ENCODE measurements at places on chromosomes 3 and 15.
A peak's percentile ranks its signal among the peaks of the same experiment; 100 is the strongest.

- DNase-seq: no peak
Measured at GRCh38 chr15:41510728-41511127, 2.9 kb downstream of the LTK start.

- no peak for DNase-seq
Measured at GRCh38 chr15:83413054-83413719, 34.0 kb upstream of the SH3GL3 start.

DNA sequence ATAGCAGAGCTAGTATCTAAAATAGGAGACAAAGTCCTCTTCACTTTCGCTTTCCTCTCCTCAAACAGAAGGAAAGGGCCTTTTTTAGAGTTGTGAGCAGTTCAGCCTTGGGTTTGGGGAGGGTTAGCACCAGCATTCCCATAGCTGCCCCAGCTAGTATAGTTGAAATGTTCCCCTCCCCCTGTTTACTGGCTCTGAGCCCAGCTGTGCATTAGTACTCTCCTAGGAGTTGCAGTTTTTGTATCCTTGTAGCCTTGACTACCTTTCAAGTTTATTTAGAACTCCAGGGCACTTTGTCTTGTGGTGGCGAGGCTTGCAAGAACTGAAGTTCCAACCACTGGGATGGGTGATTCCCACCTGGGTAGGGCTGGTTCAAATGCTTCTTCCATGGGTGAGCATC is 245.1 kb upstream of the NAALADL2 start:
- no peak for DNase-seq

- DNase-seq: peak; percentile 13
Measured at GRCh38 chr3:125594581-125595011, 701 bp downstream of the OSBPL11 start.

- DNase-seq: no peak
Measured at GRCh38 chr15:63109920-63110319, 11.7 kb upstream of the LACTB start.

DNA sequence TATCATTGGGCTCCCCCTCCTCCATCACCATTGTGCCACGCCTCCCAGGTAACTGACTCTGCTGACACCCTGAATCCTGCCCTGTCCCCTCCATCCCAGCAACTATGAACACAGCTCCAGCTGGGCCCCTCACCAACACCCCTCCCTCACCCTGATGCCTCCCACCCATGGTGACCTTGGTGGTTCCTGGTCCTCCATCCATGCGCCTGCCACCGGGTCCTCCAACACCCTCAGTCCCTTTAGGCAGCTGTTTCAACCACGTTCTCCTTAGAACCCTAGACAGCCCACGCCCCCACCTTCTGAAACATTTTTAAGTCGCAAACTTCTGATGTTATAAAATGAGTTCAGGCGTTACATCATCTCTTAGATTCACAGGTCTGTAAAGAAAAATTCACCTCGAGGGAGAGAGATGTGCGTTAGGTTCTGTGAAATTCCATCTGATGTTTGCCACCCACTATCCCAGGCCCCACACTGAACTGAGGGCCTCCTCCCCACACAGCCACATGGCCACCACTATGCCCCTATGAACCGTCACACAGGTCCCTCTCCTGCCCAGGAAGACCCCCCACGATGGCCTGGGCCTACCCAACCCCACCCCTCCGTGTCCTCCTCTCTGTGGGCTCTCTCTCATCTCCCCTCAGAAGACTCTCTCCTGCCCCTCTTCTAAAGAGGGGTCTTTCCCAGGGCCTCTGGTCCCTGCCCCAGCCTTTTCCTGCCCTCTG is 29.8 kb downstream of the PCSK6 start:
- DNase-seq: no peak

GRCh38 chr3:159380891-159381290 is 579.0 kb downstream of the MFSD1 start:
- no peak for DNase-seq

GRCh38 chr3:195009616-195010015 is 261.3 kb downstream of the XXYLT1 start:
- DNase-seq: no peak

GRCh38 chr3:143576568-143577270 is 271.5 kb downstream of the SLC9A9 start:
- no peak for DNase-seq

DNA sequence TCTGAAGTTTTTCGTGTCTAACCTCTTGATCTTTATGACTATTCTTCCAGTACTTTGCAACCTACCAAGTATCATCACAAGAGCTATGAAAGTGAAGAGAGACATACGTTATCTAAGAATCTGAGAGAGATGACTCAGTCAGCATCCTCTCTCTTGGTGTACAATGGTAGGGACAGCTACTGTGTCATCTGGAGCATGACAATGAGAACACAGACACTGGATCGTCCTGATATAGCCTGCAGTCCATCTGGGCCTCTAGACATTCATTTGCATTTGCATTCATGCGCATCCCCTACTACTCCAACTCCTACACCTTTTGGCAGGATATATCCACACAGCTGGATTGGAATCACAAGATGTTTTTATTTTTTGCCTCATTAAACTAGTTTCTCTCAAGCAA is 115.2 kb downstream of the PEX5L start:
- no peak for DNase-seq

DNA sequence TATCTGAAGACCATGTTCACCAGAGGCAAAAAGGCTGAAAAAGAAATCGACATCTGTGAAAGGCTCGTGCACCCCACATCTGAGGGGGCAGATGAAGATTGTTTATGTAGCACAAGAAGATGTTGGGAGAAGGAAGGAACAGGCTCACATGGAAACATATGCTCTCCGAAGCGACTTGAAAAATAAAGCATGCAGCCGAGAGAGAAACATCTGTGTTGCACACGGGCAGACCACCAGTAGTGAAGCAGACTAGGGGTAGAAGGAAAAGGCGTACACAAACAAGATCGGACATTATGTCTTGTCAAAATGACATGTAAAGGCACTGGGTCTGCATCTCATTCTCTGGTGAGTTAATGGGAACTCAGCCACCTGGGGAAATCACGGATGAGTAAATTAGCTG is 356.5 kb downstream of the ZIC4 start:
- DNase-seq: no peak

- no peak for DNase-seq
Measured at GRCh38 chr3:100274361-100274760, 13.6 kb downstream of the TBC1D23 start.

- no peak for DNase-seq
Measured at GRCh38 chr3:73072634-73073033, 11.2 kb downstream of the EBLN2 start.

DNA sequence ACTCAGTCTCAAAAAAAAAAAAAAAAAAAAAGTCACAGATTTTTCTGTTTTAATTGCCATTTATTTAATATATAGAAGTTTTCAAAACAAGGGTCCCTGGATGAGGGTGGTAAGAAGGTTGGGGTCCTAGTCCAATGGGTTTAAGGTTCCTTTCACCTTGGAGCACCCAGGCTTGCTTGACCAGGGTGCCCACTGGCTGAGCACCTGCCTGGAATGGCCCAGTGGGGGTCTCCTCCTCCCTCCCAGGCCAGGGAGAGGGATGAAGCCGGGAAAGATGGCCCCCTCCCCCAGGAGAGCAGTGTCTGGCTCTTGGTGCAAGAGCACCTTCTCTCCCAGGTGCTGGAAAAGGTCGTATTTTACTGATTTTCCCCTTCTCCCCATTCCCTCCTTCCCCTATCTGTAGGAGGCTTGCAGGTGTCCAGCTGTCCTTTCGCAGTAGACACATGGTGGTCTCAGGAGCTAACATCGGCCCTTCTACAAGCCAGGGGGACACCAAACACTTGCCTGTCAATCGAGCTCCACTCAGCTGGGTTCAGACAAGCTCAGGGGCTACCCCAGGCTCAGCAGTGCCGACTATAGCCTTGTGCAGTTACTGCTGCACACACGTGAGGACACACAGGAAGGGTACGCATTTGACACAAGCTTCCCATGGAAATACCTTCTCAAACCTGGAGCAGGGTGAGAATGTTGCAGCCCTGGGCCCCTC is 112.3 kb upstream of the KLF13 start:
- peak; percentile 45 for DNase-seq

DNA sequence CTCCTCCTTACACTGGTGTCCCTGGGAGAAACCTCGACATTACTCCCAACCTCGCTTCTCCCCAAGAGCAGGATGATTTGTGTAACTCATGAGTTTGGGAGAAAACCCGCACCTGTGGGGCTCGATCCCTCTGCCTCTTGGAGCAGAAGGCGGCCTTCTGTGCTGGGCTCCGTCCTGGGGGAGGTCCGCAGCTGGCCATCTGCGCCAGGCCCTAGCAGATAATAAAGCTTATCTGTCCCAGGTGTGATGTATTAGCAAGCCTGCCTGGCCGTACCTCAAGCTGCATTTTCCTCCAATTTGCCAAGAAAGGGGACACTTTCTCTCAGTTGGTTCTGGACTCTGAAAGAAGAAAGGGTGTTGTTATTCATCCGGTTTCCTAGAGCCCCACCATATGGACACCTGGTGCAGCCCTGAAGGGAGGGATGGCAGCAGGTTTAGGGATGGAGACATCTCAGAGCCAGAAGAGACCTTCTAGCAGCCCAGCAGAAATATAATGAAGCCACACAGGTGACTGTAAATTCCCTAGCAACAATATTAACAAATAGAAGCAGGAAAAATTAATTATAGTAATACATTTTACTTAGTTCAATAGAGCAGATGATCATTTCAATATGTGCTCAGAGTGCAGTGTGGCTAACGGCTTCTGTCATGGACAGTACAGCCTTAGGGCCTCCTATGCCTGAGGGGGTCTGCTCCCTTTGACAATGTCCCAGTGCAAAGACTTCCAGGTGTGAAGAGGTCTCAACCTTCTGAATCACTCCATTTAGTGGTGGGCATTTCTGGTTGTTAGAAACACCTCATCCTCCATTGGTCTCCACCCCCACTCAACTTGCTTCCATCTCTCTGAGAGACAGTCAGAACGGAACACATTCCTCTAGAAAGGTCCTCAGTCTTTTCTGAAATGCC is 94.8 kb downstream of the CPN2 start:
- no peak for DNase-seq

DNA sequence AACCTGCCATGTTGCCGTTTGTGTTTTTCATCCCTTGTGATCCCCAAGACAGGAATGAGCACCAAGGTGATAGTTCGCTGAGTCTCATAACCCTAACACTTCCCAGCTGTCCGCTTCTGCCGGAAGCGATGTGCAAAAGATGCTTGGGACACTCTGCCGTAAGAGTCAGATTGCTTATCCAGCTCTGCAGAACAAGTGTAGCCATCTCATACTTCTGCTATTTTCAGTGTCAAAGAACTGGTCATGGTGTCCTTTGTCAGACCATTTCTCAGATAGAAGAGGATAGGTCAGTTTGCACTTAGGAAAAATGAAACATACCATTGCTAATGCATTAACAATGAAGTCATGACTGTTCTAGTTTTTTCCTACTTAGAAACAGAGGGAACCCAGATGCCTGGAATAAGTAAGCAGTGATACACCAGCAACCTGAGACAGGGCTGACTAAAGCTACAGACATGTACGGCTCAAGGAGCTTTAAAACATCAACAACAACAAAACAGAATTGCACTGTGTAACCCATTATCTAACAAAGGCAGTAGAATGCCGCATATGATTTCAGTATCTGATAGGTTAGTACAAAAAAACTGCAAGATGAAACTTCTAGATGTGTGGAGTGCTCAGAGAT is 134.0 kb upstream of the IL12A start:
- no peak for DNase-seq

DNA sequence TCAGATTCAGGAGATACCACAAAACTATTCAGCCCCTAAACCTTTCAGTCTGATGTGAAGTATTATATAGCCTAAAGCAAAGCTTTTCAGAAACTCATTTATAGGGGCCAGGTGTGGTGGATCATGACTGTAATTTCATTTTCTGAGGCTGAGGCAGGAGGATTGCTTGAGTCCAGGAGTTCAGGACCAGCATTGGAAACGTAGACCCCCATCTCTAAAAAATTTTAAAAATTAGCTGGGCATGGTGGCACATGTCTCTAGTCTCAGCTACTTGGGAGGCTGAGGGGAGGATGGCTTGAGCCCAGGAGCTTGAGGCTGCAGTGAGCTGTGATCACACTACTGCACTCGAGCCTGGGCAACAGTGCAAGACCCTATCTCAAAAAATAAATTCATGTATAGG is 60.0 kb downstream of the TMOD3 start:
- DNase-seq: no peak

DNA sequence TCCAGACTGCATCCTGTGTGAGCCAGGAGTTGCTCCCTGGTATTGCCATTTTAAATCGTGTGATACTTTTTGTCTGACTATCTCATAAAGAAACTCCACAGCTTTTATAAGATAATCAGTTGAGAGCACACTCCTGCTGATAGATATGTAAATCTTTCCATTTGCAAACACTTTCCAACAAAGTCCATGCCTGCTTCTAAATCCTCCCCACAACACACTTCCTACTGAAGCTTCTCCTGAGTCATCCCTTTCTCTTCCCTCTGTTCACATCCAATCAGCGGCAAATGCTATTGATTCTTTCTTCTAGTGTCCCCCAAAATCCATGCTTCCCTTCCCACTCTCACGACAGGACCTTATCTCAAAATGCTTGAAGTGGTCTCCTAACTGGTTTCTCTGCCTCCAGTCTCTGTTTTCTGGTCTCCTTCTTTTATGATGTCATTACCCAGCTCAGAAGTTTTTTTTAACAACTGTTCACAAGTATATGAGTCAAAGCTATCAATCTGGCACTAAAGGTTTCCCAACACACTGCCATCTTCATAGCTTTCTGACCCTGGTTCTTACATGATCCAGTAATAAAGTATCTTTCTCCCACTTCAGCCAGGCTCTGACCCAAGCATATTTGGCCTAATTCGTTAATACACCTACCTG is 4.5 kb upstream of the WWTR1 start:
- DNase-seq: no peak

GRCh38 chr15:47669221-47669620 is 48.1 kb upstream of the SEMA6D start:
- DNase-seq: no peak

- DNase-seq: no peak
Measured at GRCh38 chr3:36864180-36865053, 80.4 kb downstream of the TRANK1 start.

- no peak for DNase-seq
Measured at GRCh38 chr3:36373084-36373483, 7.2 kb upstream of the STAC start.

DNA sequence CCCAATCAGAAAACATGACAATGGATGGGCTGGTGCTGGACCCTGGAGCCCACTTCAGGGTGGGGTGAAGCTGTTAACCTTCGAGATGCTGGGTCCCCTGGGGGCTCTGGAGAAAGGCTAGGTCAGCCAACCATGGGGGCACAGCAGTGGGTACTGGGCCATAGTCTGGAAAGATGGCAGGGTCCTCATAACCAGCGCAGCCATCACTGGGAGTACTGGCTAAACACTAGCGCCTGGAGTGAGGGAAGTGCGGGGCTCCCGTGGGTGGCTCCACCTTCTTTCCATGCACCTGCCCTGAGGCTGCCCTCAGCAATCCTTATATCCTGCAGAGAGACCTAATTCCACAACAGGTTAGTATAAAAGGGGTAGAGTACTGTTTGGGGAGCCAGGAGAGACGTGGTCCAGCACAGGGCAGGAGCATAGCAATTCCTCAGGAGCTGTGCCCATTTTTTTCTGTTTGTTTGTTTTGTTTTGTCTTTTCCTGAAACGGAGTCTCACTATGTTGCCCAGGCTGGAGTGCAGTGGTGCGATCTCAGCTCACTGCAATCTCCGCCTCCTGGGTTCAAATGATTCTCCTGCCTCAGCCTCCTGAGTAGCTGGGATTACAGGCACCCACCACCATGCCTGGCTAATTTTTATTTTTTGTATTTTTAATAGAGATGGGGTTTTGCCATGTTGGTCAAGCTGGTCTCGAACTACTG is 122.6 kb upstream of the MEF2A start:
- DNase-seq: no peak

GRCh38 chr3:123799544-123800361 is 84.4 kb downstream of the MYLK start:
- no peak for DNase-seq

GRCh38 chr3:72171463-72171881 is 386.5 kb upstream of the PROK2 start:
- no peak for DNase-seq

Data from CD4-positive, alpha-beta T cell treated with Interleukin-6 for 4 hours (primary cell).